GM18507 (cell line): ENCODE measurements at places on chromosomes 13 and 19.
A peak's percentile ranks its signal among the peaks of the same experiment; 100 is the strongest.

DNA sequence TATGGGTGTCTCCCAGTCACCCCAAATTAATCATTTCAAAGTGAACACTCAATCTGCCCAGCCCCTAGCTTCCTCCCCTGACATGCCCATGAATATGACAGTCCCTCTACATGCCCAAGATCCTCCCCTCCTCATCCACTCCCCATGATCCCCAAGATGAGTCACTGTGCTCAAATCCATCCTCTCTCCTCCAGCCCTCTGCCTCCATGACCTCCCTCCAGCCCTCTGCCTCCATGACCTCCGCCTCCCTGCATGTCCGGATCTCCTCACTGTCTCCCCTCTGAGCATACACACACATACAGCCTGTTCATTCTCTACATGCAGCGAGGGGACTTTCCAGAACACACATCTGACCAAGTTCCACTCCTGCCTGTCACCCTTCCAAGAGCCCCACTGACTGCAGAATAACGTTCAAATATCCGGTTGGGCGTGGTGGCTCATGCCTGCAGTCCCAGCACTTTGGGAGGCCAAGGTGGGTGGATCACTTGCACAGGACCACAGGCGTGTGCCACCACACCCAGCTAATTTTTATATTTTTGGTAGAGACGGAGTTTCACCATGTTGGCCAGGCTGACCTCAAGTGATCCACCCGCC lies 18.4 kb upstream of the FEM1A start:
- no peak for DNase-seq

GRCh38 chr13:32048816-32049215 lies 17.2 kb downstream of the FRY start:
- no peak for DNase-seq

GRCh38 chr13:70080012-70080411 lies 27.6 kb upstream of the ATXN8OS start:
- DNase-seq: no peak

GRCh38 chr13:34803756-34804155 lies 138.3 kb upstream of the NBEA start:
- DNase-seq: no peak

DNA sequence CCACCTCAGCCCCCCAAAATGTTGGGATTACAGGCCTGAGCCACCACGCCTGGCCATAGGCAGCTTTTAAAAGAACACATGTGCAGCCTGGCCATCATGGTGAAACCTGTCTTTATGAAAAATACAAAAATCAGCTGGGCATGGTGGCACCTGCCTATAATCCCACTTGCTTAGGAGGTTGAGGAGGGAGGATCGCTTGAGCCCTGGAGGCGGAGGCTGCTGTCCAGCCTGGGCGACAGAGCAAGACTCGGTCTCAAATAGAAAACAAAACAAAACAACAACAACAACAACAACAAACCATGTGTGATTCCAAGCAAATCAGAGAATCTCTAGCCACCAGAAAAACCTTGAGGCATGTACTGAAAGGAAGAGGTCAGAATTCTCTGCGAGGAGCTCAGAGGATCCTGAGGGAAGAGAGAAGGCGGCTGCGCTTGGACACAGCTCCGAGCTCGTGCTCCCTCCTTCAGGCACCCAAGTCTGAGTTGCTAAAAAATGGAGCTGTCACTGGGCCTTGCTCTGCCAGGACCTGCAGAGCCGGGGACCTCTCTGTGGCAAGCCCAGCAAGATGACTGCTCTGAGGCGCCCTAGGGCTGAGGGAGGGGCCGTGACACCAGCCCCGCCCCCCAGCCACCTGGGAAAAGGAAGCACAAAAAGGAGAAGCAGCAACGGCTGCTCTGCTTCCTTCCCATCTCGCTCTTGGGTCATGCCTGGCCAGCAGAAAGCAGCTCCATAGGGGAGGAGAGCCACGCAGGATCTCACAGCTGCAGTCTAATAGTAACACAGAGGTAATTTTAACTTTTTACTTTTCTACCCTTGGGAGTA lies at the start of gene ARL11:
TSS of gene ARL11 (plus strand) at position 677 of the 822 bp plus-strand sequence. CDS start 1,941 bp downstream, outside the sequence.
- peak; percentile 77 for DNase-seq

- DNase-seq: no peak
Measured at GRCh38 chr13:50078895-50079654, 63.8 kb downstream of the KCNRG start.

DNA sequence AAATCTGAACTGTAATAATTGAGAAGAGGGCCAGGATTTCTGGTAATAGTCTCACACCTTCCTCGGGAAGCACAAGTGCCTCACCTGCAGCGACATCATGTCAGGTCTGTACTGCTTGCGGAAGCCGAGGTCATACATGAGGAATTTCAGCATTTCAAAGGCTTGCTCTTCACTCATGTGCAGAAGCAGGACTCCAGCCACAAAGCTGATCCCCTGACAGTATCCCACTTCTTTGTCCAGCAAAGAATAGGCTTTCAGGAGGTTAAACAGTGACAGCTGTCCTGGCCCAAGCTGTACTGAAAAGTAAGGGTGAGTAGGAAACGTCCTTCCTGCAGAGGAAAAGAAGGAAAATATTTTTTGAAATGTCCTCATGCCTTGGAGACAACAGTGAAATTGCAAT lies 182.7 kb downstream of the TBC1D4 start:
- DNase-seq: no peak
